ENCODE measurements at places on chromosomes 3 and 15.
A peak's percentile ranks its signal among the peaks of the same experiment; 100 is the strongest.

- no peak for DNase-seq
These were observed 8.6 kb downstream of the TM4SF1 start for GRCh38 chr3:149368674-149369497.

- DNase-seq = peak; percentile 80
These were observed 7.8 kb upstream of the RAD18 start for GRCh38 chr3:8970971-8971589.

DNA sequence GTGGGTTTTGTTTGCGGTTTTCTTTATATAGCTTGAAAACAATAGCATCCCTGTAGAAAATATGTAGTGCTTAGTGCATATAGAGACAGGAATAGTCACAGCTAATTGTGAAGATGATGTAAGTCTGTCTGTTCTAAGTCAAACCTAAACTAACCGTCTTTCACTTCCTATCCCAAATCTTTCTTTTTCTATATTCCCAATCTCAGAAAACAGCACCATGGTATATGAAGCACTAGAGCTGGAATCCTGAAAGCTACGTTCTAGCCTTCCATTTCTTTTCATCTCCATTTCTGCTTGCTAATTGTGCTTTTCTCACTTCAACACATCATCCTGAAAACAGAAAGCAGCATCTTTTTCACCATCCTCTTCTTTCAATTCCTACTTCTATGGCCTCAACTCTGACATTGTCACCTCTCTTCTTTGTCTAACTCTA lies 1235.5 kb downstream of the ROBO2 start:
- DNase-seq = no peak

- no peak for DNase-seq
These were observed 22.9 kb downstream of the DAG1 start for GRCh38 chr3:49492969-49493368.

- no peak for DNase-seq
These were observed 11.7 kb upstream of the ZNF148 start for GRCh38 chr3:125386811-125387210.

- DNase-seq = no peak
These were observed 835 bp downstream of the SEMA5B start for GRCh38 chr3:123026565-123027291.

- DNase-seq = peak; percentile 38
These were observed at the start of gene GPR176 for GRCh38 chr15:39919748-39920509. Gene GPR176, minus strand, starts transcription at chr15:39920266. Its CDS starts 240 bp downstream, at chr15:39920026.

DNA sequence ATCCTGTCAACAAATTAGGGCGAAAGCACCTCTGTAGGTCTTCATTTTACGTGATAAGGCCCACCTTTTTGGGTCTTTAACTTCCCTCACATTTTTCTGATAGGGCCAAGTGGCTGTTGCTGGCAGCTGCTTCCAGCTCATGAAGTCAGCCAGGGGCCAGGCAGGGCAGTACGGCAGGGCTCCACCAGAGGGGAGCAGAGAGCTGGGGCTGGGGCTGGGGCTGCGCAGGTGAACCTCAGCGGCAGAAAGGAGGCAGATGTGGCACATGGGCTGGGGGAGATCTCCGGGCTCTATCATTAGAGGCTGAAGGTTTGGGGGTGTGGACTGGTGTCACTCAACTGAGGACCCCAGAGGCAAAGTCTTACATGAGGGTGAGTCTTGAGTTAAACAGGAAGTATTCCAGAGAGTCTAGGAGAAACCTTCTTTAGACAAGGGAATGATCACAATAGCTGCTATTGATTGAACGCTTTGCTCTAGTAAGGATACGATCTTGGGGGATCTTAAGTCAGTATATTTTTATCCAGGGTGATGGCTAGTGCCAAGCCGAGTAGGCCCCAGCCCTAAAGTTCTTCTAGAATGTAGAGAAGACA lies 62.8 kb upstream of the MEX3B start:
- DNase-seq = peak; percentile 82

DNA sequence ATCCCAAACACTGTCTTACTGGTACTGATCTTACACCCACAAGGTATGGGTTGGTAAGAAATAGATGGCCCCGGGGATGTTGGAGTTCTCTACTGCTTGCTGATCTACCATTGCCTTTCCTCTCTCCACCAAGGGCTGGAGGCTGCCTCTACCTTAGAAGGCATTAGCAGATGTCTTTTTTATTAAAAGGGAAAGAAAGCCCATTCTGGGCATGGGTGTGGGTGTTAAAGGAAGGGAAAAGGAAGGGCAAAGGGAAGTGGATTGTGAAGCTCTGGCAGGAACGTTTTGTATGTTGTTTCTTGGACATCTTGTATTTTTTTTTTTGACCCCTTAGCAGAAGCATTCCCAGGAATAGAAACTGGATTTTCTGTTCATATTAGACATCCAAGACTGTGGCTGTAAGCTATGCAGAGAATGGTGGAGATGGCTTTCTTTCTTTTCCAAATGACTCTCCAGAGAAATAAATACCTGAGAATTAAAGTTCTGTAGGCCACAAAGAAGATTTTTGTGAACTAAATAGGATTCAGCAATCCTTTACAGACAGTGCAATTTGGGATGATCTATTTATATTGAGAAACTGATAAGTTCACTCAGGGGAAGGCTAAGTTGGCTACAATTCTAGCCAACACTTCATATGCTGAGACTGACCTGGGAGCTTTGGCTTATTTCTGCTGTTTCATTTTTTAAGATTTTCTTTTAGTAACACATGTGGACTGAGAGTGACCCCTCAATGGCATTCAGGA lies 108.8 kb downstream of the TOP2B start:
- DNase-seq = no peak

GRCh38 chr3:100709842-100710260 lies 557 bp downstream of the TFG start:
- peak; percentile 48 for DNase-seq

- DNase-seq = no peak
These were observed 14.9 kb downstream of the AMOTL2 start for GRCh38 chr3:134359121-134360010.

DNA sequence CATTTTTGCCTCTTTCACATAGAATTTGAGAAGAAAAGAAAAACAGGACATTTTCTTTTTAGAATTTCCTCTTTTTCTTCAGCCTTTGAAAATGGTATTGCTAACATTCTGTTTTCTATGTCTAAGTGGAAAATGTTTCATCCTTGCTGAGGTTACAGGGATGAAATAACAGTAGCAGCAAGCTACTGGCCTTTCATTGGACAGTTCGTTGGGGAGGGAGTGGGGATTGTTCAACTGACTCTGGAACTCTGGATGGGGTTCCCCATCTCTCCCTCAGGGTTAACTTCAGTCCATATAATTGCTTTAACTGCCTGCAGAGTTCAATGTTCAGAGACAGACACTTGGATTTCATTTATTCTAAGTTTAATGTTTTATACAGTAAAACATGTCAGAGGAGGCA lies 346.0 kb downstream of the NLGN1 start:
- DNase-seq = no peak

- peak; percentile 19 for DNase-seq
These were observed 49.8 kb downstream of the POMGNT2 start for GRCh38 chr3:43055806-43056770.

GRCh38 chr3:190004656-190005055 lies 116.0 kb downstream of the P3H2 start:
- DNase-seq = no peak

DNA sequence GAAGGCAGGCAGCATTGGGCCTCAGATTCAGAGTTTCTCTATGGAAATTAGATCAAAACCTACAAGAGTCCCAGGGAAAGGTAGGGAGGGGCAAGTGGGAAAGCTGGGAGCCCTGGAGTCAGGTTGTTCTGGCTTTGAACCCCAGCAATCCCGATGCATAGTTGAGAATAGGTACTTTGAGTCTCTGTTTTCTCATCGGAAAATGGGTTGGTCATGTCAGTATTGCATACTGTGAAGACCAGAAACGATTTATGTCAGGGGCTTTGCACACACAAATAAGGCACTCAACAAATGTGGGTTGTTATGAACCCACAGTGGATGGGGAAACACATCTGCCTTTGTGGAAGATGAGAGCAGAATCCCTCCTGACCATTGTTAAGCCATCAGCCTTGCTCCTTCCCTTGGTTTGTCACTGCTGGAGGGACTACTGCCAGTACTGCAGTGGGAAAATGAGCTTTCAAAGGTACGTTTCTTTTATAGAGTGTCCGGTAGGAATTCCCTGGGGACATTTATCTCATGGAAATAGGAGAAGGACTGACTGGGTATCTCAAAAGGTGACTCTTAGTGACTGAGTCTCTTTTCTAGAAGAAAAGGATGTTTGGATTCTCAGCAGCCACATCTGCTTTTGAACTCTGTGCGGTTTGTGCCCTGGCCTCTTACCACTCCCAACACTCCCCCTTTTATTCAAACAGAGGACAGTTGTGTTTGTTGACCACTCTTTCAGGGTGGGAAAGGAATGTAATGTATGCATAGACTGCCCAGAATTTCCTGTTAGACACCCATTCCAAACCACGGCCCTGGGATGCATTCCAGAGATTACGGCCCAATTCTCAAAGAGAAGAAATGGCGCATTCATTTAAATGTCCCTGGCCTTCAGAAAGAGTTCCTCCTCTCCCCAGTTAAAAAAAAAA lies 54.6 kb upstream of the VILL start:
- DNase-seq = no peak

DNA sequence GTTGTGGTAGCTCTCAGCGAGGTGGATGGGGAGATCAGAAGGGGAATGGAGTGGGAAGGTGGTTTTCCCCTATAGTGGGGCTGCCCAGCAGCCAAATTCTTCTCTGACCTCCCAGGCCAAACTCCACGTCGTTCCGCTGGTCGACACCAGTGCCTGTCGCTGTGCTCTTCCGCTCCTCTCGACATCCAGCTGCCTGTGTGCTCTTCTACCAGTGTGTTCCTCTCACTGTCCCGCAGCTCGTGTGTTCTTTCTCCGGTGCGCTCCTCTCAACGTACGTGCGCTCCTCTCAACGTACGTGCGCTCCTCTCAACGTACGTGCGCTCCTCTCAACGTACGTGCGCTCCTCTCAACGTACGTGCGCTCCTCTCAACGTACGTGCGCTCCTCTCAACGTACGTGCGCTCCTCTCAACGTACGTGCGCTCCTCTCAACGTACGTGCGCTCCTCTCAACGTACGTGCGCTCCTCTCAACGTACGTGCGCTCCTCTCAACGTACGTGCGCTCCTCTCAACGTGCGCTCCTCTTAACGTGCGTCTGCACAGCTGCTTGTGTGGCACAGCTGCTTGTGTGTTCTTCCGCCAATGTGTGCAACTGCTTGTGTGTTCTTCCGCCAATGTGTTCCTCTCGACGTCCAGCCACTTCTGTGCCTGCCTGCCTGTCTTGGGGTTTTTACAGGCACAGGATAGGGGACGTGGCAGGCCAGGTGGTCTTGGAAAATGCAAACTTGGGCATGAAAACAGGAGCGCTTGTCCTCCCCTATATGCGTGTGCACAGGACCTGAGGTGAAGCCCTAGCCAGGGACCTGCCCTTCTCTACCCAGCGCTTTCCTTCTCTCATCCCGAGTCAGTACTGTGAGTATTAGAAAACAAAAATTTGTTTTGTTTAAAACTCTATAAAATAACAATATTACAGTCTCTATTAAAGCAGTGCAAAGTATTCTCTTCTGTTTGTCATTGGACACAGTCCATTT lies 991.1 kb downstream of the GBE1 start:
- no peak for DNase-seq

- DNase-seq = no peak
These were observed 148.4 kb downstream of the B3GALNT1 start for GRCh38 chr3:160956785-160957184.

- DNase-seq = no peak
These were observed 5.5 kb upstream of the OR5K1 start for GRCh38 chr3:98457543-98457942.

GRCh38 chr15:99425657-99426301 lies 140.0 kb upstream of the MEF2A start:
- no peak for DNase-seq

DNA sequence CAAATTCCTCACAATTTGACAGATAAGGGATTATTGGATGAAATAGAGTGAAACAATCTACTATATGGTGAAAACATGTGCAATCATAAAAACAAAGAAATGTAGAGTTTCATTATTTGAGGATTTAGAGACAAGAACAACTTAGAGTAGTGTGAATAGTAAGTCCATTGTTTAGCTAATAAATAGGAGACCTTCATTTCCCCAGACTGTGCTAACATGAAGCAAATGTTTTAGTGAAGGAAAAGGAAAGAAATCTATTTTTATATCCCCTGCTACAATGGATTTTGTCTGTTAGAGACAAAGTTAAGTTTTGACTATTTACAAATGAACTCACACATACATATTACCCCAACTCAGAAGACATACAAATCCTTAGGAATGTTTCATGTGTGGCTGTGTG lies 77.8 kb downstream of the EFL1 start:
- no peak for DNase-seq

DNA sequence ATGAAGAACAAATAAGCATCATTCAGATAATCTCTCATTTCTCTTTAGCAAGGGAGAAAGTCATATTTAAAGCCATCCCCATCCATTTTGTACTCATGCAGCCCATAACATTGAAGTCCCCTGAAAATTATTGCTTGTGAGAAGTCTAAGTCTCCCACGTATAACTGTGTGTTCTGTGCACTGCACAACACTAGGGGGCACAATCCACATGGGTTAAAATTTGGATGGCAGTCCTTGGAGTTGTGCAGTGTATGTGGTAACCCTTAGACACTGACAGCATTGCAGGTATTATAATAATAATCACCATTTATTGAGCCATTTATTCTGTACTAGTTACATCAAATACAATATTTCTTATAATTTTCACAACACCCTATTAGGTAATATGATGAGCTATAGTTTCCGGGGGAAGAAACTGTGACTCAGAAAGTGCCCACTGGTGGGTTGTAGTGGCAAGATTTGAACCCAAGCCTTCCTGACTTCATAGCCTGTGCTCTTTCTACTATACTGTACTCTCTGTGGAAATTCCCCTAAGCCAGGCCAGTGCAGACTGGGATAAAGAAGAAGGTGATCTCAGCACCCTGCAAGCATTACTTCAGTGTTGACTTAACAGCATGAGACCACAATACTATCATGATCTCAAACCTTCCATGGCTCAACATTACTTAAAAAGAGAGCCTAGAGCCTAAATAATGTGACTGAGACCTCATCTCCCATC lies 15.7 kb downstream of the KCNAB1 start:
- DNase-seq = no peak

GRCh38 chr15:34905047-34905446 lies 64.5 kb downstream of the AQR start:
- no peak for DNase-seq

- DNase-seq = no peak
These were observed 287.8 kb upstream of the GOLIM4 start for GRCh38 chr3:168383573-168383972.

- no peak for DNase-seq
These were observed 101.6 kb upstream of the SPATA12 start for GRCh38 chr3:56958879-56959278.

GRCh38 chr15:86002444-86002843 lies 77.2 kb upstream of the AGBL1 start:
- DNase-seq = no peak

GRCh38 chr15:57340682-57341259 lies 35.5 kb upstream of the CGNL1 start:
- no peak for DNase-seq

DNA sequence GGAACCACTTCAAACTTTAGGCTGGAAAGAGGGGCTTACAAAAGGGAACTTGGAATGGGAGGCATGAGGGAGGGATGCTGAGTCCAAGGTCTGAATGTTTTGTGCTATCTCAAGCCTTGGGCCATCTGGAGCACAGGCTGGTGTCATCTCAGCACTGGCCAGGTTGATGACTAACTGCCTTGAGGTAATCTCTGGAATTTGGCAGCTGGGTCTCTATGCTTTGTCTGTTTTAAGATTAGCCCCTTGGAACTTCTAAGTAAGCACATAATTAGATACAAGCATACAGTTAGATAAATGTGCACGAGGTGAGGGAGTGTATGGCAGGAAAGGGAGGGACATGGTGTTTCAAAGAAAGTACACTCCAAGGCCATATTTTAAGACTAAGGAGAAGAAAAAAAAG lies 252.4 kb upstream of the CCDC54 start:
- no peak for DNase-seq

- DNase-seq = no peak
These were observed 13.7 kb upstream of the TPRG1 start for GRCh38 chr3:189158034-189158433.

All from liver (tissue), 10 donors.